ENCODE measurements at places on chromosomes 5 and 9. TPM values are rescaled to one million over a fixed set of nuclear protein-coding genes. Genes with fewer than 3 reads are reported as not detected.

DNA sequence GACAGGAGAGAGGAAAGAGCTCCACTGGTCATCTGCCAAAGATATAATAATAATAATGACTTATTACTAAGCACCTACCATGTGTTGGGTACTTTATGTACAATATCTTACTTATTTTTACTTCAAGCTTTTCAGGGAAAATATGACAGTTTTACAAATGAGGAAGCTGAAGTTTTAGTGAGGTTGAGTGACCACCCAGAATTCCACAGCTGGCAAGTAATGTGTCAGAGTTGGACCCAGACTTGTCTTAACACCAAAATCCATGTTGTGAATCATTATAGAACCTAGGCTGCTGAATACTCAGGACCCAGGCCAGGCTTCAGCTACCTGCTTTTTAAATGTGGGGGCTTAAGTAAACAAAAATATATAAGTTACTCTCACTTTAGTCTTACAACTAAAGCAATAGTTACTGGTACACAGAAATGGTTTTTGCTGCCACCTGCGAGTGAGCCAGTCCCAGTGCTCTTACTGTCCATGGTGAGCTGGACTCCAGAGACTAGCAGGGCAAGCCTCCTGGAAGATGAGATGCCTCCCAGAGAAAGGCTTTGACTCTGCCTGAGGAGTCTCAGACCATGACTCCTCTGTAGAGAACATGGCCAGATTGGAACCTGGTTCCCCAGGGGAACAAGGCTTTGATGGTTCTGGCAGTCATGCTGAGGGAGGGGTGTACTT, 29.9 kb downstream of the RUSC2 start:
- DNase-seq, result no peak

DNA sequence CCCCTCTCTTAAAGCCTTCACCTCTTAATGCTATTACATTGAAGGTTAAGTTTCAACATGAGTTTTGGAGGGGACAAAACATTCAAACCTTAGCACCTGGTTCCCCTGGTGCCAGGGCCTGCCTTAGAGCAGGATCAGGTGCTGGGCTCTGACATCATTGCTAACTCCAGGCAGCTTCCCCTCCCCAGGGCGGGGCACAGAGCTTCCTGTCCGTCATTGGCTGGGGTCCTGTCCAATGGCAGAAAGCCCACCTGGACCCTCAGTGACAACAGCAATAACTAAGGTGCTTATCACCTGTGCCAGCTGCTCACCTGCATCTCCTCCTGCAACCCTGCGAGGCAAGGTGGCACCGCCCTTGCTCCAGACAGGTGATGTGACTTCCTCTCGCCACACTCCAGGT, 177.4 kb downstream of the NSG2 start:
- DNase-seq, result no peak

GRCh38 chr5:66931651-66932050, 264.9 kb downstream of the CD180 start:
- DNase-seq, result no peak

DNA sequence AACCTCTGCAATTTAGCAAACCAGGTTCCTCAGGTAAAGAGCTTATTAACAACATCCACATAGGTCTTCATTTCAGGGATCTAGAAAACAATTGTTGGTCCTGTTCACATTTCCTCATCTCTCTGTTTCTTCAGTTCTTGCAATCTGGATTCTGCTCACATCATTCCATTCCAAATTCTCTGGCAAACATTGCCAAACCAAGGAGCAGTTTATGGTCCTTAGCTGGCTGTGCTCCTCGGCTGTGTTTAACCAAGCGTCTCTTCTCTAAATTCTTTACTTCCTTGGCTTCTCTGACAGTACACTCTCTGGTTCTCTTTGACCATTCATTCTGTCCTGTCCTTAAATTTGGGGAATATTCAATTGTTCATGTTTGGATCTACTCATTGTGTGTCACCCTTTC, 65.8 kb upstream of the RANBP3L start:
- no peak for DNase-seq

- DNase-seq, result peak; percentile 64
Observed at GRCh38 chr5:308672-309271, 12.7 kb upstream of the AHRR start.

GRCh38 chr5:64534033-64534432, 28.2 kb downstream of the RGS7BP start:
- DNase-seq, result no peak

The FAM53C gene
- total RNA-seq, result 18.5 TPM

The MTX3 gene
- 16.7 TPM for total RNA-seq

DNA sequence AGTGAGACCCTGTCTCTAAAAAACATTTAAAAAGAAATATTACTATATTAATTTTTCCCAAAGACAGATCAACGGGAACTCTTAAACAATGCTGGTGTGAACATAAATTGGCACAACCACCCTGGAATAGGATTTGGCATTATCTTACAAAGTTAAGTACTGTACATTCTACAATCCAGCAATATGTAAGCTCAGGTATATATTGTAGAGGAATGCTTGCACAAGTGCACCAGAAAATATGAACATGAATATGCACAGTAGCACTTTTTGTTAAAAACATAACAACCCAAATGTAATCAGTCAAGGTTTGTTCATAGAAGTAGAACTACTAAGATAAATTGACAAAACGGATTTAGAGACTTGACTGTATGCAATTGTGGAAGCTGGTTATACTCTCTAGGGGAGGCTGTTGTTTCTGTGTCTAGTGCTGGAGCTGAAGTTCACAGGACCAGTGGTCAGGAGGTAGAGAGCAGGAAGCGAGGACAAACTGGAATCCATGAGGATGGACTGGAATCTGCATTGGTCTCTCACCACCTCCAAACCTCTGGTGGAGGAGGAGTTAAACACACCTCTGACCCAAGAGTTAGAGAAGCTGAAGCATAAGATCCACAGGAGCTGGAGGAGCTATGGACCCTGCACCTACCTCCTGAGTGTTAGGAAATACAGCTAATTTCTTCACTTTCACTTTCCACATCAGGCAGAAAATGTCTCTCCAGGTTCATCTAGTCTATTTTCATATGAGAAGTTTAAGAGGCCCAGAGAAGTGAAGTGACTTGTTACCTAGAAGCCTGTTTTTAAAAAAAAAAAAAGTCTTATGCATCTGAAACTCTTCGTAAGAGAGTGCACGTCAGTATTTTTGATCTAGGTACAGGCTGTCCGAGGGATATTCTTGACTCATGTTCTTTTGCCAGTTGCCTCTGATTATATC, 20.3 kb upstream of the RIC1 start:
- DNase-seq, result peak; percentile 73

Measured in SK-MEL-5 (cell line).